Pons (tissue), 1 donor: ENCODE measurements at places on chromosomes 6 and 20.

DNA sequence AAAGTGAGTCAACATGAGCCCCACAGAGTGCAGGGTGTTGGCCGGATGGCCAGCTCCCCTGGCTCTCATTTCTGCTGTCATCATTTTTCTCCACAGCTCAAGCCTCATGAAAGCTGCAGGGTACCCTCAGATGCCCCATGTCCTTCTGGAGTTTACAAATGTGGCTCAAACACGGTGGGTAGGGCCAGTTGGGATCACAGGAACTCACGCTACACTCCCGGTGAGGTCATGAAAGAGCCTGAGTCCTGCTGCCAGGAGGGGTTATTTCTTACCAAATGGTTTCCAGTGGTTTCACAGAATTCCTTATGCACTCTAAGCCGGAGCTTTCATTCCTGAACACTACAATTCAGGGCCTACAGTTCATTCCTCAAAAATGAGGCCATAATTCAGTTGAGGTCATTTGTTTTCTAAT, 78.7 kb downstream of the TMEM170B start:
- no peak for DNase-seq

GRCh38 chr20:64154590-64155257, 9.5 kb upstream of the MYT1 start:
- no peak for DNase-seq

DNA sequence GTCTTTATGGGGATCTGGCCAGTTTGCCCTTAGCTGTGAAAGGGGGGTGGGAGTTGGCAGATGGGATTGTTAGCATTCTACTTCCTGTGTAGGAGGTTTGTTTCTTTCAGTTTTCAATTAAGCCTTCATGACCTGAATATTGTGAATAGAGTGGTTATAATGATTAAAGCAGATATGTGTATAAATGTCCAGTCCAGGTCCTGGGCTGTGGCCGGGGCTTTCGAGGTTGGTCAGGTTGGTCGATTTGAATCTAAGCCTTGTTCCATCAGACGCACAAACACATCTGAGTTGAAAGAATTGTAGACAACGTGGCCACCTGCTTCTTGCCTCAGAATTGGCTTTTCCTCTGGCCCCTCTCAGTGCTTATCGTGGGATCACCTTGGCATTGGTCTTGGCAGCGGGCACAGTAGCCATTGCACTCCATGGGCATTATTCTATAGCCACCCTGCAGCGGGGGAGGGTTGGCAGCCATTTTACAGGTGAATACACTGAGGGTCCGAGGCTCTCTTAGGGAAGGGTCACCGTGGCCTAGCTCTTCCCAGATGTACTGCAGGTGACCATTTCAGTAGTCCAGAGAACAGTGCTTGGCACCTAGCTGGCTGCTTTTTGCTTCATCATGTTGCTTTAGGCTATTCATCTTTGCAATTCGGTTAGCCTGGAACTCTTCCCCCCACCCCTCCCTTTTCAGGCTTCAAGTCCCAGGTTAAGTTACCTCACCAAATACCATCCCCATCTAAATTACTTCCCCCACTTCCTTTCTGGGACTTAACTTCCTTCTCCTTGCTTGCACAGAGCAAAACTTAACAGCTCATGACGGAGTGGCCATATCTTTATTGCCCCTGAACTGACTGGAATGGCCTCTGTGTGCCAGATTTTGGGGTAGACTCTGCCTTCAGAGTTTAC, 1.1 kb downstream of the RNF114 start:
- no peak for DNase-seq

GRCh38 chr6:129345890-129346289, 364.1 kb downstream of the ARHGAP18 start:
- DNase-seq: no peak

DNA sequence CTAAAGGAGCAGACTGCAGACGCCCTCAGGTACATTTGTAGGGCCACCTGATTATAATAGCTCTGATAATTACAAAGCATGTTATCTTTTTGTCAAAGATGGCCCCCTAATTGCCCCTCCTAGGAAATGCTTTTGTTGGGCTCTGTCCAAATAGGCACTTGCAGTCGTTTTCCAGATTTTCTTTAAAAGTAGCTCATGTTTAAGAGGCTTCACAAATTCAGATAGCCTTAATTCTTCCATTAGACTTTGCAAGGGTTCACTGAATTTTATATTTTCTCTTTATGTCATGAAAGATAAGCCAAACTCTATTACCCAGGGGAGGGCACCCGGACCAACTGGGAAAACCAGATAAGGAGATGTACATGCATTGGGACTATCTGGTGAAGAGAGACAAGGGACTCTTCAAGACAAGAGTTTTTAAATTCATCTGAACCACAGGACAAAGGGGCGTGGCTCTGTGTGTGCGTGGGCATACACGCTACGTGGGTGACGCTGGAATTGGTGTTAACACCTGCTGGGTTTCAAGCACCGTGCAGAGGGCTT, 95.6 kb downstream of the TOX2 start:
- DNase-seq: no peak

GRCh38 chr6:32903952-32904351, 36.9 kb downstream of the HLA-DMB start:
- DNase-seq: no peak

GRCh38 chr20:40678286-40678875, 10.7 kb downstream of the MAFB start:
- DNase-seq: no peak

- no peak for DNase-seq
These were observed 140.9 kb downstream of the NCOA3 start for GRCh38 chr20:47642624-47643023.

DNA sequence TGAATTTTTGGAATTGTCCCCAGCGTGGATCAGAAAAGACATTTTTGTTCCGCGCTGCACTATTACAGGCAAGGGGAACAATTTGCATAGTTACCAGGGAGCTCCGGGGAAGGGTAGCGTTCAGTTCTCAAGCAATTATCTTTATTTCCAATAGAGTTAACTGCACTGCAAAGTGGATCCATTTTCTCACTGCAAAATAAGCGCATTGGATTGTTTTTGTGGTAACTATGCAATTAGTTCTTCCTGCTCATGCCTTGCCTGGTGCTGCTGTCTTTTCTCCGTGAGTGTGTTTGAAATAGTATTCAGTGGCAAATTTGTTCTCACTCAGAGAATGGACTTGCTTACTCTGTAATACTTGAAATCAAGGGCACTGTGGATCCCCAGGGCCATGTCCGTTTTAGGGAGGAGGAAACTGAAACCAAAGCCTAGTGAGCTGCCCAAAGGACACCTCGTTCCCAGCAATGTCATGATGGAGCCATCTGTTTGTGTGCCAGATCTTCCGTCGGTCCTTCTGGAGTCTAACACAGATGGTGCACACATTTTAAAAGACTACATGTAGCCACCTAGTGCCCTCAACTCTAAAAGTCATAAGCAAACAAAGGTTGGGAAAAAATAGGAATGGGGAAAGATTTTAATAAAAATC, 7.4 kb upstream of the PCK1 start:
- no peak for DNase-seq

- no peak for DNase-seq
These were observed 1196.7 kb upstream of the CITED2 start for GRCh38 chr6:140571145-140571544.

GRCh38 chr20:56506103-56506502, 18.4 kb upstream of the FAM209A start:
- no peak for DNase-seq

- DNase-seq: no peak
These were observed 48.0 kb downstream of the NFATC2 start for GRCh38 chr20:51494241-51495110.

DNA sequence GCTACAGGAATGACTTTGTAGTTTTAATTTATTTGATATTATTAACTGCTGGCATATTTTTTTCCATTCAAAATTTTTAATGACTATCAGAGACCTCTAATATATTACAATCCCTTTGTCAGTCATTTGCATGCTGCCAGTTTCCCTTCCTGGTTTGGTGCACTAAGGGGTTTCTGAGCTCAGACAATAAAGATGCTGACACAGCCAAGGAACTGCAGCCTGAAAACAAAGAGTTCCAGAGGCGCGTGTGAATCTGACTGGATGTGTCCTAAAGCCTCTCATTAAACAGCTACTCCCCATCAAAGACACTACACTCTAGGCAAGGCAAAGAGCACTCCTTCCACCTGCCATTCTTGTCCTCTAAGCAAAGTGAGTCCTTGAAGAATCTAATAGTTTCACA, 116.8 kb upstream of the DST start:
- DNase-seq: peak; percentile 83

- no peak for DNase-seq
These were observed 35.3 kb downstream of the EFCAB8 start for GRCh38 chr20:32894026-32894483.

DNA sequence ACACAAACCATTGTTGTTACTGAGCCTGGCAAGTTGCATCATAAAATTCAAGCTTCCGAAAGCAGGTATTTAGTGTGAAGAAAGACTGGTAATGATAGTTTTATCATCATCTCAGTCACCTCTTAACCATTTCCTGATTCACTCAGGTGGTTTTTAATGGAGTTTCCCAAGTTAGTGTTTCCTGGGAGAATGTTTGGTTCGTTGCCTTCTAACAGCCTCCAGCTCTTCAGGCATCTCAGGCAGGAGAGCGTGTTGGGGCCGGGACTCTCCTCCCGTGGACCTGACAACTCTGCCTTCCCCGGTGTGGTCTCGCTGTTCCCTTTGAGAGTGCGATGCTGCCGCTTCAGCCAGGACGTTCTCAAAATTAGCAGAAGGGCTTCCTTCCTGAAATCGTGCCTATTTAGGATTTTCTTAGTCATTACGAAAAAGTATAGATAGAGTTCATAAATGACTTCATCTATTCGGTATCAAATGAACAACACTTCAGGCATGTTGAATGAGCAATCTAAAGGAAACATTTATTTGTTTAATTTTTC, 105.0 kb upstream of the QKI start:
- DNase-seq: no peak

DNA sequence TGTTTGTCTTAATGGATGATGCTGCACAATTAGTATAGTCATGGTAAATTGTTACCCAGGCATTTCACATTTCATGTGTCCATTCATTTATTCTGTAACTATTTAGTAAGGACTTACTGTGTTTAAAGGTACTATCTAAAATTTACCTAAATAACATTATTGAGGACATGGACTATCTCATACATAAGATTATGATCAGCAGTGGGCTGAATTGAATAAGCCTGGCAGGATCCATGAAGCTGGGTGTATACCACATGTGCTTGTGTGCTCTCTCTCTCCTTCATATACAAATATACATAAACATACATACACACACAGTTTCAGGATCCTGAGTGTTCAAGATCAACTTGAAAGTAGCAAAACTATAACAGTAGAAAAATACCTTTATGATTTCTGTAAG, 595.4 kb downstream of the EPM2A start:
- no peak for DNase-seq

- no peak for DNase-seq
These were observed 831.0 kb downstream of the TFAP2A start for GRCh38 chr6:9583753-9584352.

- DNase-seq: no peak
These were observed 767.3 kb downstream of the TFAP2A start for GRCh38 chr6:9647599-9647998.

DNA sequence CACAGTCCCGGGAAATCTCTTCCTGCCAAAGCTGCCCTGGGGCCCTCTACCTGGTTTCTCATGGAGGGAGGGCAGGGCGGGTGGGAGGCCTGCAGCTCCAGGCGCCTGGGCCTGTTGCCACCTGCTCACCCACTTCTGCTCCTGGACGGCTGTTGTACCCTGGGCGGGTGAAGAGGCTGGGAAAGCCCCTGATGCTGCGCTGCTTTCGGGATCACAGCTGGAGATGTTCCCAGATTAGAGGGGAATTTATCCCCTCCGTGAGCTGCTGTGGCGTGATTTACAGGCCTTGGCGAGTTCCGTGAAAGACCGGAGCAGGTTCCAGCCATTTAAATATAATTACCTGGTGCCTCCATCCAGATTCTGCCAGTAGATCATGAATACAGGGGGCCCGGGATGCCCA, 12.3 kb upstream of the VSTM2L start:
- no peak for DNase-seq

DNA sequence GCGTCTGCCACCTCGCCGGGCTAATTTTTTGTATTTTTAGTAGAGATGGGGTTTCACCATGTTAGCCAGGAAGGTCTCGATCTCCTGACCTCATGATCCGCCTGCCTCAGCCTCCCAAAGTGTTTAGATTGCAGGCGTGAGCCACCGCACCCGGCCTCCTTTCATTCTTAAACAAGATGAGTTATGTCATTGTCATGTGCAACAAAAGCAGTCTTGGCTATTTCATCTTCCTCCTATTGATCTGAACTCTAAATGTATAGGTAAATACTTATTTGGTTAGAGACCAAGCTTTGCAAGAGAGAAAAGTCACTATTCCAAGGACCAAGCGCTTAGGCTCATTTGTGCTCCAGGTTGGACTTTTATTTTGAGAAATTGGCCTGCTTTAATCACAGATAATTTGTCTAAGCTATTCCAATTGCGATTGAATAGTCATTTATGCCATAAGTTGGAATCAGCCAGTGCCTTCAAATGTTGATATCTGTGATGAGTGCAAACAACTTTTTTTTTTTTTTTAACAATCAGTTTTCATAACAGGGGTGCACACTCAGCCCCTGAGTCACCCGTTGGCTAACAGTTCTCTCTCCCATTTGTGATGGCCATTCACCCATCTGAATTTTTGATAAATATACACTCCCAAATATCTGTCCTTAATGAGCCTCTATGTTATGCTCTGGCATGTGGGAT, 167.3 kb downstream of the BCAS1 start:
- DNase-seq: no peak

- DNase-seq: no peak
These were observed 26.2 kb downstream of the CDYL start for GRCh38 chr6:4802312-4802935.

DNA sequence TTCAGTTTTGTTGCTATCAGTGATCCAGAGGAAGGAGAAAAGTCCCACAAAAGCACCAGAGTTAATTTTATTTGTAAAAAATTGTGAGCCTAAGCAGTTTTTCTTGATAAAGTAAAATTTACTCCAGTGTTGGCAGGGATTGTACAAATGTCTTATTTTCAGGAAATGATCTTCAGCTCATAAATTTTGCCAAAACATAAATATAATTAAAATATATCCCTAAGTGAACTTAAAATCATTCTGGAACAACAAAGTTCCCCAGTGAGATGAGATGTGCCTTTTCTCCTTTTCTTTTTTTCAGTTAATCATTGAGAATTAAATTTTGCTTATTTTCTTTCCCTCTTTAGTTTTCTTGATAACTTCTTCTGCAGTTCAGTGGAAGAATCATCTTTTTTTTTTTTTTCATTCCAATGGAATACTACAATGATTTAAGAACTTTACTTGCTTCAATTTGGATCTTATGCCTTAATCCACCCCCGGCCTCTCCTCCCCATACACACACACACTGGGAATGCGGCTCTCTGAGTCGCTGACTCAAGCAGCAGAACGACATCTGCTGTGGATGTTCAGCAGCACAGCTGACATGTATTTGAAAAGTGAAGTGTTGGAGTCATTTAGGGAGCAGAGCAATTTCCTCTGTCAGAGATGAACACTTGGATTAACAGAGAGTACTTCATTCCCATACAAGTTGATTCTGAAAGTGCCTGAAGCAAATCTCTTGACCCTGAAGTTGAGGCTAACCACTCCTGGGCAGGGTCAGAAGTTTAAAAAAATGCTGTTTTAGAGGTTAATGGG, 27.7 kb upstream of the LAMA4 start:
- DNase-seq: peak; percentile 43

- no peak for DNase-seq
These were observed 11.0 kb downstream of the SMPDL3A start for GRCh38 chr6:122799916-122800686.

GRCh38 chr6:116476002-116476678, 15.0 kb downstream of the CALHM6 start:
- DNase-seq: peak; percentile 24

GRCh38 chr20:47818996-47819609, 33.8 kb upstream of the SULF2 start:
- DNase-seq: no peak

GRCh38 chr6:67640484-67640883, 994.6 kb upstream of the ADGRB3 start:
- no peak for DNase-seq
